ENCODE measurements at places on chromosomes 11 and 22.

DNA sequence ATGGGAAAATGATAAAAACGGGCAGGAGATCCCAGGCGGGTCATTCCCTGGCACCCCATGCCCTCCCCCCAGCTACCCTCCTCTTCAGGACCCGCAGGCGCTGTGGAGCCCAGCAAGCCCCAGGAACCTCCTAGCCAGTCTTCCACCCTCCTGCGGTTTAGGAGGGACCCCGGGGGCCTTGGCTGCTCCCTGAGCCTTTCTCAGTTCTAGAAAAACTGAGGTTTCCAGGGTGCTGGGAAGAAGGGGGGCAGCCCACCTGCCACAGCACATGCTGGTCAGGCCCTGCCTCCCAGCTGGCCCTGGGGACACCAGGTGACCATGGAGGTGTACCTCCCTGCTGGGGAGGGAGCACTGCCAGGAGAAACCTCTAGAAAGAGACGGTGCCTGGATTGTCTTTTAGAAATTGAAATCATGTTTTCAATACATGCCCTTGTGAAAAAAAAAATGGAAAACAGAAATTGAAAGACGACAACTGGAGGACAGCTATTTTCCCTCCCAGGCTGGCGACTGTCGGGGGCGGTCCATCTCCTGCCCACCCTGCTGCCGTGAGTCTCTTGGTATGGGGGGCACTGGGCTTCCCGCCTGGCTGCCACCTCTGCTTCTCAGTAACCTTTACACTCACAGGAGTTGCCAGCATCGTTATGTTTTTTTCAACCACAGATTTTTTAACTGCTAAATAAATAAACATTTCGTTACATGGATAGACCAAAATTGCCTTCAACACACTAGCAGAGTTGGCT is 398.5 kb downstream of the TBC1D22A start:
- DNase-seq, result no peak

GRCh38 chr11:79087238-79087960 is 353.4 kb downstream of the TENM4 start:
- DNase-seq, result no peak

GRCh38 chr11:19422276-19422675 is 181.5 kb upstream of the E2F8 start:
- no peak for DNase-seq

DNA sequence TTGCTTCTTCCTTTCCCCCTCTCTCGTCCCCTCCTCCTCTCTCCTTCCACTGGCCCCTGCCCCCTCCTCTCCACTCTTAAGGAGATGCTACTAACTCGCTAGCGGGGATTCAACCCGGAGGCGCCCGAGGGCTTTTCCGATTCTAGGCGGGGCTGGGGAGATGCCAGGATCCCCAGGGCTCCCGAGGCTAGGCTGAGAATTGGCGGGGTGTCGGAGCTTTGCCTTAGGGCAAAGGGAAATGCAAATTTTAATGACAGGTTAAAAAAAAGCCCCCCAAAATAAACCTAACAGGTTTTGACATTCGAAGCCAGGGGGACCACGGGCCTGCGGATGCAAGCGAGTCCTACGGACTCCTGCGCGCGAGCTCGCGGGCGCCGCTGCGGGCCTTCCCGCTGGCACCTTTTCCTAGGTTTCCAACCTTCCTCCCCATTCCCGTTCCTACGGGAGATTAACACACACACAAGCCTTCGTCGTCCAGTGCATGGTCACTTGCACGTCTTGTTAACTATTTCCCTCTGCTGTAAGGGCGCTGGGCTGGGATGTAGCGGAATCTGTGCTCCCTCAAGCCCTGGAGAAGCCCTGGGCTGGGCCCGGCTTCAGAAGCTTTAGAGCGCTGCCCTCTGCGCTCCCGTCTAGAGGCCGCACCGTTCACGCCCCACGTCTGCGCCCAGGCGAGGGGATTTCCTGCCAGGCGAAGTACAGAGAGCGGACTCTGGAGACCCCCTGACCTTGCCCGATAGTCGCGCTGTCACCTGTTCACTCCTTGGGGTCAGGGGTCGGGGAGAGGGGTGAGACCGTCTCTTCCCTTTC is 729 bp upstream of the ALX4 start:
- no peak for DNase-seq

GRCh38 chr11:87954476-87954875 is 220.8 kb downstream of the RAB38 start:
- DNase-seq, result no peak

DNA sequence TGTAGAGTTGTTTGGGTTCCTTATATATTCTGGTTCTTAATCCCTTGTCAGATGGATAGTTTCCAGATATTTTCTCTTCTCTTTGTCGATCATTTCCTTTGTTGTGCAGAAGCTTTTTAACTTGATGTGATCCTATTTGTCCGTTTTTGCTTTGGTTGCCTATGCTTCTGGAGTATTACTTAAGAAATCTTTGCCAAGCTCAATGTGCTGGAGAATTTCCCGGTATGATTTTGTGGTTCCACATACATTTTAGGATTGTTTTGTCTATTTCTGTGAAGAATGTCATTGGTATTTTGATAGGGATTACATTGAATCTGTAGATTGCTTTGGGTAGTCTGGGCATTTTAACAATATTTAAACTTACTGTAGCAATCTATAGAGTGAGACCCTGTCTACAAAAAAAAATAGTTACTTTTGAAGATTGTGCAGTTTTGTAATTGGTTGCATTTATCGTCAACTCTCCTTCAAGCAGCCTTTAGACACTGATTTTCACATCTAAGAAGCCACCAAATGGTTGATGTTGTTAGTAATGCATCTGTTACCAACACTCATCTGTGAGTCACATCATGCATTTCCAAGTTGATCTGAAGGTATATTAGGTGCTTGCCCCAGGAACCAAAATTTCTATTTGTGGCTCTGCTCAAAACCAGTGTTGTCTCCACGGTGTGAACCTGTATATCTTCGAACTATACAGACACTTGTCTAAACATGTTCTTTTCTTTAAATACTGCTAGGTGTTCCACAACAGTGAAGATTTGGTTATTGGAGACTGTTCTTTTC is 21.4 kb downstream of the XRCC6 start:
- no peak for DNase-seq

All from NCI-H345 (cell line).